Immature natural killer cell (primary cell): ENCODE measurements at places on chromosomes 16 and 17.

DNA sequence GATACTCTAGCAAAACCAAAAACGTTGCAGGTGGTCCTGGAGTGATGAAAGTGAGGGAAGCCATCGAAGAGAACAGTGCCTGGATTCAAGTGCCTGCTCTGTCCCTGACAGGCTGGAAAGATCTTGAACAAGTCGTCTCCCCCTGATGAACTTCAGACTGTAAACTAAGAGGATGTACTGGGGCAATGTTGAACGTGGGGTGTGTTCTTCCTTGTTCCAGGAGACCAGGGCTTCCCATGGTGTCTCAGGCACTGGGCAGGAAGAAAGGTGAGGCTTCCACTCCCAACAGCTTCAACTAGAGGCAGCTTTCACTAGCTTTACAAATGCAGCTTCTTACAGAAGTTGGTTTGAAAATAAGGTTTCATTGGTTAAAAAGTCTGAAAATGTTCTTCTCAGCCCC is 21.4 kb upstream of the NF1 start:
- no peak for DNase-seq

- DNase-seq: no peak
Observed at GRCh38 chr16:12801511-12802042, 2.1 kb downstream of the CPPED1 start.

GRCh38 chr16:19417640-19418039 is at the start of gene TMC5:
Gene TMC5, plus strand, starts transcription at chr16:19417883. Its CDS starts 22,156 bp downstream, at chr16:19440039.
- no peak for DNase-seq

GRCh38 chr17:77442976-77443747 is 302.4 kb downstream of the SEC14L1 start:
- no peak for DNase-seq

DNA sequence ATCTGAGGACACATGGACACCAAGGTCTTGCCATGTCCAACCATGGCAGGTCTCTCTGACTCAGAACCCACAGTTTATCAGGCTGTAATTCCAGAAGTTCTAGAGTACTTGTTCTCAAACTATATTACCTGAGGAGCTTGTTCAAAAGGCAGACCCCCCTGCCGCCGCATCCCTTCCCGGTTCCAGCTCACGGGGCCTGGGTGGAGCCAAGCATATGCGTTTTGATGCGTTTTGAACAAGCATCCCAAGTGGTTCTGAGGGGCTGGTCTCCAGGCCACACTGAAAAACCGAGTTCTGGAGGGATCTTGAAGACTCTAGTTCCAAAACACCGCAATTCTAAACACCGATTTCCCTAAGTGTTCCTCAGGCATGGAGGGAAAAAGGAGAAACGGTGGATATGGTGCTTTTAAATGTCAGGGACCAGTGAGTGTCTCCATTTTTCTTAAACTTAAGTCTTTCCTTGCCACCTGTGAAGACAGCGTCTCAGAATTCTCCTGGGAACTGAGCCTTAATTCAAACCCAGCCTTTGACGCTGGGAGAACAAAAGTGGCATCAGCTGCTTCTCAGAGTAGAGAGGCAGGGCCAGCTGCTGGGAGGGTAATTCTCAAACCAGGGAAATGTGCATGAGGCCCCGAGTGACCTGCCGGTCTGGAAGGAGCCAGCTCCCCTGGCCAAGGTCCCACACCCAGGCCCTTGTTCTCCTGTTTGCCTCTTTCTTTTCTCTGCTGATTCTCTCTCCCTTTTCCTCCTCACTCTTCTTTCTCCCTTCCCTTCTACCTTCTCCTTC is 84.4 kb upstream of the PLCG2 start:
- no peak for DNase-seq
